ENCODE measurements at places on chromosomes 3 and 15.

- no peak for DNase-seq
These were observed 5.4 kb downstream of the NFKBIZ start for GRCh38 chr3:101854608-101855304.

DNA sequence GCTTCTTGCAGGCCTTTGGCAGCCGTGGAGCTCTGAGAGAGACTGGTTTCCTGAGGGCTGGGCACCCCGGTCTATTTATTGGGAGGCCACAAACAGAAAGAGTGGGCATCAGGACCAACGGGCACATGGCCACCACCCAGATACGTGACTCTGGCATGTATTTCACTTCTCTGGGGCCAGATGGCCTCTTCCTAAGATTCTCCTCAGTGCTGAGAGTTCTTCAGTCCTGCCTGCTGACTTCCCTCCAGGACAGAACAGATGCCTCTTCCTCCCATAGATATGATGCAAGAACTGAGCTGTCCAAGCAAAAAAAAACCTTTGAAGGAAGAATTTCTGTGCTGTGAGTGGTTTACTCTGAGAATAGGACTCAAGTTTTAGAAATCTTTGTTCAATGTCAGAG is 107.7 kb downstream of the IGF2BP2 start:
- DNase-seq: no peak

DNA sequence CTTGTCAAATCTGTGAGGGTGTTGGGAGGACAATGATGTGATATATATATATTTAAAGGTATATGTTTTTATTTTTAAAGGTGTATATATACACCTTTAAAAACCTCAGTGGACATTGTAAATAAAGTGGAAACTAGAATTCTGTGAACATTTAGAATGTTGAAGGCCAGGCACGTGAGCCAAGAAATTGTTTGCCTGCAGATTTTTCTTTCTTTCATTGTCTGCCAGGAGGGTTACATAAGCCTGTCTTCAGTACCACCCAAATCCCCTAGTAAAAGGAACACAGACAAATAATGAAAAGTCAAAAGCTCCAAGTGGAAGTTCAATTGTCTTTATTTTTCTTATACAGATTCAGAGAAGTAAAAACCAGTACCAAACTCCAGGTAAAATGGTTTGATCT is 42.4 kb downstream of the TM4SF4 start:
- no peak for DNase-seq

- DNase-seq: no peak
These were observed 2.8 kb upstream of the RIOX2 start for GRCh38 chr3:97974996-97975395.

All from activated B cell treated with CpG ODN at 0.5 μM for 24 hours (primary cell).